Left renal pelvis (tissue), 4 donors: ENCODE measurements at places on chromosomes 11 and 22. TPM values are rescaled to one million over a fixed set of nuclear protein-coding genes. Genes with fewer than 3 reads are reported as not detected.

- DNase-seq, result no peak
Observed at GRCh38 chr11:60739114-60739513, 14.6 kb downstream of the MS4A18 start.

The PAFAH1B2 gene
- polyA plus RNA-seq, result 74.3 TPM

The FOLH1 gene
- 20.2 TPM for polyA plus RNA-seq

The ACRV1 gene
- 1.0 TPM for polyA plus RNA-seq

GRCh38 chr22:28096161-28096560 lies 177.1 kb upstream of the PITPNB start:
- DNase-seq, result no peak

DNA sequence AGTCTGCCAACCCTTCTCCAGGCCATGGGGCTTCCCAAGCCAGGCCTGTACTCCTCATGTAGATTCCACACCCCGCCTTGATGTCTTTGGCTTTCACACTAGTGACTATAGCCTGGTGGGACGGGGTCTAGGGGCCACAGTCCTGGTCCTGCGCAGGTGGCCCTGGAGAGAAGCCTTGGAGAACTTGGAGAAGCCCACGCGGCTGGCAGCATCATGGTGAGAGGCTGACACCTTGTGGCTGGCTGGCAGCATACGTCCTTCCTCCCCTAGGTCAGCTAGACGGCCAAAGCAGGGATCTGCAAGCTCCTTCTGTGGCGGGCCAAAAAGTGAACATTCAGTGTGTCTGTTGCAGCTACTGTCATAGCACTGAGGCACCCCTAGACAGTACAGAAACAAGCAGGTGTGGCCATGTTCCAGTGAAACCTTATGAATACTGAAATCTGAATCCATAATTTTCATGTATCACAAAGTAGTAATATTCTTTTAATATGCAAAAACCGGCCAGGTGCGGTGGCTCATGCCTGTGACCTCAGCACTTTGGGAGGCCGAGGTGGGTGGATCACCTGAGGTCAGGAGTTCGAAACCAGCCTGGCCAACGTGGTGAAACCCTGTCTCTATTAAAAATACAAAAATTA lies 42.0 kb downstream of the FAM83F start:
- DNase-seq, result no peak

DNA sequence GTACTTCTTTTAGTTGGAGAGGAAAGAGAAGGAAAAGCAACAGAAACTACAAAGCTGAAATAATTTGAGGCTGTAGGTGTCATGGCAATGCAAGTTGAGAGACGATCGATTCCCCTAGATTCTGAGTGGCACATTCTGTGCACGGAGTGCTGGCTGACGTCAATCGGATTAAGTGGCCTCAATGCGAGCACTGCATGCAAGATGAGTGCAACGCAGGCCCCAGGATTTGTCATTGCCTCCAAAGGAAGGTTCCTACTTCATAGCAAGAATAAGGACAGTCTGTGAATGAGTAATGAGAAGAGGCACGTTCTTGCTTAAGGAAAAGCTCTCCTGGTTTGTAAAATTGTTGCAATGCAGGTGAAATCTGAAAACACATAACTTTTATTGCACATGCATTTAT lies 892.4 kb downstream of the KCNA4 start:
- no peak for DNase-seq
